ENCODE measurements at places on chromosomes 5 and 9.

- no peak for DNase-seq
Observed at GRCh38 chr9:94866770-94867169, 140.3 kb downstream of the AOPEP start.

DNA sequence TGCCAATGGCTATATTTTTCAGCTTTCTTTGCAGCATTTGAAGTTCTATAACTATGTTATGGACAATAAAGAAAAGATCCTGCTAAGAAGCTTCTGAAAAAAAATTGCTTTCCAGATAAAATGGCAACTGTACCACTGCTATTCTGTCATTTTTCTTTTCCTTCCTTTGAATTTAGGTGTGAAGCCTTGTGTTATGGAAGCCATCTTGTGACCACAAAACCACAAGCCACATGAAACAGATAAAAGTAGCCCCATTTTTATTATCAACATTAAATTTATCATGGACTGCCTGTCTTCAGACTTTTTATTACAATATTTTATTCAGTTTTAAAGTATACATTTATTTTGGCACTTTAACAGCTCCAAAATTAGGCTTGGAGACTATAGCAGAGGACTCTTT is 289.9 kb upstream of the ACTBL2 start:
- no peak for DNase-seq

DNA sequence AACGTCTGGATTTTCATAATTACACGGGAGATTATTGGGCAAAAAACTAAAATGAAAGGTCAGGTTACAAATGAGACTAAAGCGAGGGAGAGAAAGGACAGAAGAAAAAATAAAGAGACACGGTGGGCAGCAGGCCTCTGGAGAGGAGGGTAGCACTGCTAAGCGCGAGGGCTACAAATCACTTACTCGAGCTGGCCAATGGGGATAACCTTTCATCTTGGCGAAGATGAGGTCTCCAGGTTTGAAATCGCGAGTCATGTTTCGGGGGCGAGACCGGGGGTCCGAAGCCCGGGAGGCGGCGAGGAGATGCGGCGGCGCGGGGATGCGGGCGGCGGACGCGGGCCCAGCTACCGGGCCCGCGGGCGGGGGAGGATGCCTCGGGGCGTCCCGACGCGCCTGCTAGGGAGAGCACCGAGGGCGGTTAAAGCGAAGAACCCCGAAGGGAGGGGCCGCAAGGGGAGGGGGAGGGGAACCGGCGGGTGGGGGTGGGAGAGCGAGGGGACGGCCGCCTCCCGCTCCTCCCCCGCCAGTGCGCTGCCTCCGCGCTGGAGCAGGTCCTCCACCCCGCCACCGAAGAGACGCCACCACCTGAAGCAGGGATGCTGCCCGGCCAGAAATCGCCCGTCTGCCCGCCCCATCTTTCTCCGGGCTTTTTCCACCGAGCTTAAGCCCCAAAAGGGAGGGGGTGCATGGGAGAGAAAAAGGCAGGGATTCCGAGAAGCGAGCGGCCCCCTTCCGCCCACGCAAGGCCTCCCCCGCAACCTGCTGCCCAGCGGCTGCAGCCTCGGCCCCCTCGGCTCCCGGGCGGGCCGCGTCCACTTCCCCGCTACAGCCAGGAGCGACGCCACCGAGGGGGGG is 610 bp downstream of the PSIP1 start:
- no peak for DNase-seq

GRCh38 chr9:14029806-14030374 is 284.1 kb downstream of the NFIB start:
- DNase-seq = no peak

GRCh38 chr5:123107343-123108244 is 18.6 kb downstream of the PRDM6 start:
- DNase-seq = no peak

DNA sequence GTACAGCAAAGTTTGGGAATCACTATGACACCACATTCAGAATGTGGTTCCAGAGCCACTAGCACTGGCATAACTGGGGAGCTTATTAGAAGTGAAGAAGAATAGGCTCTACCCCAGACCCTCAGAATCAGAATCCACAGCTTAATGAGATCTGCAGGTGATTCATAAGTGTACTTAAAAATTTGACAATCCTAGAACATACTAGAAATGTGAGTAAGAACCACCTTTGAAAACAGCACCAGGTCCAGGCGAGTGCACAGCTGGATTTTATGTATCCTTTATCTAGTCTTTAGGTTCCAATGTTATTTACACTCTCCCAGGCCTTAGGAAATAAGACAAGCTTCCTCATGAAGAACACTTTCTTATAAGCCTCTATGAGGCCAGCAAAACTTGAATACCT is 149.0 kb downstream of the NFIB start:
- DNase-seq = no peak

- DNase-seq = no peak
Observed at GRCh38 chr5:156295431-156295830, 31.5 kb upstream of the SGCD start.

- DNase-seq = no peak
Observed at GRCh38 chr5:133307275-133307674, 255.5 kb downstream of the HSPA4 start.

GRCh38 chr9:131674425-131675421 is 65.2 kb downstream of the RAPGEF1 start:
- no peak for DNase-seq

DNA sequence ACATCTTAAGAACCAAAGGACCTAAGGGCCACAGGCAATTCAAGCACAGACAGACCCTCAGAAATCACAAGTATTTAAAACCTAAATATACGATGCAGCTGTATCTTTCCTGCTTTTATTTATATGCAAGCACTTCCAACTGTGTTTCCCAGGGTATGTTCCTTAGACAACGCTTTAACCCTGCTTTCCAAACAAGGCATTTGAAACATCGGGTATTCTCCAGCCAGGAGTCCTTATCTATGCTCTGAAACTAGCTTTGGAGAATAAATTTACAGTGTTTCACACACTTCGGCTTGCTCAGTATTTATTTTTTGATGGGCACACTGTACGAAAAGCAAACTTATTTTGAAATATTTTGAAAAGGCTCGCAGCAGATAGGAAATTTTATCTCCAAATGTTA is 13.5 kb downstream of the NR6A1 start:
- no peak for DNase-seq

- no peak for DNase-seq
Observed at GRCh38 chr9:78871452-78872331, 574.8 kb downstream of the PSAT1 start.

Measured in amygdala (tissue), 56 donors.